ENCODE measurements at places on chromosomes 2 and 18.

DNA sequence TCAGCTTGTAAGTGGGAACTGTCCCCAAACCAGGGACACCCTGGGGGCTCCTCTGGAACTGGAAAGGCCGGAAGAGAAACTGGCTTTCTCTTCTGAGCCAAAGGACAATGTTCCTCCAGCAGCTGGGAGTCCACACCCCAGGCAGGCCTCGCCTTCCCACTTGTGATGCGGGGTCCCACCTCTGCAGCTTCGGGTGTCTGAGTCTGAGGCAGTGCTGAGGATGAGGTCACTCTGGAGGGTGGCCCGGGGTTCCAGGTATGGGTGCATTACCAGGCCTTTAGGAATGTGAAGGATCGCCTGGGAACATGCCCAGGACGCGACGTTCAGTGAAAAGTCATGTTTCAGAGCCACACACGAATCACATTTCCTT lies 18.2 kb upstream of the BOK start:
- no peak for DNase-seq

- DNase-seq, result no peak
Observed at GRCh38 chr2:159131267-159131913, 155.1 kb downstream of the WDSUB1 start.

GRCh38 chr18:74790451-74790850 lies 192.8 kb downstream of the ZNF407 start:
- DNase-seq, result no peak

DNA sequence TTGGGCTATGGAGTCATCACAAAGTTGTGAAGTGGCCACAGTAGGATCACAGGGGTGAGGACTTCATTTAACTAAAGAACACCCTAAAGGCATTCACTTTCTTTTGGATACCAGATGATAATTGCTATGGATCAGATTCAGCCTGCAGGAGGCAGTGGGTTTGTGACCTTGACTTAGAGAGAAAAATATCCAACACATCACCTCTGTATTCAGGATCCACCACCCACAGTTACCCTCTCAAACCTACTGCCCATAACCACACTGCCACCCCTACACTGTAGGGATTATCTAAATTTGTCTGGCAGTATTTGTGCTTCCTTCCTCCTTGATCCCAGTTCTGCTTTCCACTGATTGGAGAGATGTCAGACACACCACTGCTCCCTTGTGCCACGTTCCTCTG lies 269.4 kb downstream of the MYCN start:
- no peak for DNase-seq

DNA sequence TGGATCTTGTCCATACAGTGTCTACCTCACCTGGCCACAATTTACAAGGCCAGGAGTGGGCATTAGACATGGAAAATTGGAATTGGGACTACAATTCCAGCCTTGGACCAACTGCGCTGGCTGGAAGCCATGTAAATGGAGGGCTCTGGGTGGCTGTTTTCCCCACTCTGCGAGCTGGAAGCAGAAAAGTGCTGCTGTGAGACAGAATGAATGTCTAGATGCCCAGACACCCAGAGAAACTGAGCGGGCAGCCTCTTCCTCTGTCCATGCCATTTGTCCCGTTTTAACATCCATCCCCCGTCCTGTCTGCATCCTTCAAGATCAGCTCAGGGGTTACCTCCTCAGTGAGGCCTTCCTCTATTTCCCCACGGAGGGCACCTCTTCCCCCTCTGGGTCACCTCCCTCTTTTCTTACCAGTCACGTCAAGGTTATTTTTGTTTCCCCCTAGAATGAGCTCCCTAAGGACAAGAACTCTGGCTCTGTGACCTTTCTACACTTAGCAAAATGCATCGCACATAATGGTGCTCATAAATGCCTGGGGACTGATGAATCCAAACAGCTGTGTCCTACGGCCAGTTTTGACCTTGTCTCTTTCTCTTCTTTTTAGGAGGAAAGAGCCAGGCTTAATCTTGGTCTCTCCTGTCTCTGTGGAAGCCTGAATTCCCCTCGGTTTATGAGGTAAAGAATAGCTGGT lies 41.2 kb downstream of the MCFD2 start:
- DNase-seq, result no peak

DNA sequence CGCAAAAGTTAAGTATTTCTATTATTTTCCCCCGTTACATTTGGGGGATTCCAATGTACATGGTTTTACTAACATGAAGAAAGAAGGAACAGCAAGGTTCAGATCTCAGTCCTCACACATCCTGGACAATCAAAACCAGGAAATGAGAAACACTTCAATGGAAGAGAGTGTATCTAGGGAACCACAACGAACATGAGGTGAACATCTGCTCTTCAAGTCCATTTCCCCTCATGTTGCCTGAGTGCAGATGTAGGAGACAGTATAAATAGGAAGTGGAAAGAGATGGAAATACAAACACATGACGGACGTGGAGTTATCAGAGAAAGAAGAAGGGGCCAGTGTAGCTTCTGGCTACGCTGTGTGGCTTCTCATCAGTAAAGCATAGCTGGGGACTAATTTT lies 52.6 kb downstream of the CHN1 start:
- DNase-seq, result peak; percentile 93

- DNase-seq, result no peak
Observed at GRCh38 chr2:39069890-39070465, 50.9 kb downstream of the SOS1 start.

DNA sequence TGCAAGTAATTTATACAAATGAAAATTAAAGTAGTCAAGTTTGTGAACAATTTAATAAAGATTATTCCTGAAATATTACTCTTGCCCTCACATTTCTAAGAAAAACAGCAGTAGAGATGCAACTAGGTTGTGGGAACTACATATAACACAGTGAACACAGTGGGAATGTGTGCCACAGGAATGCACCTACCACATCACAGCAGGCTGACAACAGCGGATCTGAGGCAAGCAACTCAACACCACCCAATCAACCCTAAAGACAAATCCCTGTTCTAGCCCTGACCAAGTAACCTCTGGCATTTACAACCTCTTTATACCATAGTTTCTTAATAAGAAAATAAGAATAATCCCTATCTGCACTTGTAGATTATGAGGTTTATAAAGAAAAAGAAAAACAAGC lies 23.4 kb downstream of the MBOAT2 start:
- DNase-seq, result no peak

- no peak for DNase-seq
Observed at GRCh38 chr2:108993095-108993937, 4.3 kb upstream of the EDAR start.

GRCh38 chr2:240572141-240573031 lies 4.1 kb downstream of the RNPEPL1 start:
- no peak for DNase-seq

DNA sequence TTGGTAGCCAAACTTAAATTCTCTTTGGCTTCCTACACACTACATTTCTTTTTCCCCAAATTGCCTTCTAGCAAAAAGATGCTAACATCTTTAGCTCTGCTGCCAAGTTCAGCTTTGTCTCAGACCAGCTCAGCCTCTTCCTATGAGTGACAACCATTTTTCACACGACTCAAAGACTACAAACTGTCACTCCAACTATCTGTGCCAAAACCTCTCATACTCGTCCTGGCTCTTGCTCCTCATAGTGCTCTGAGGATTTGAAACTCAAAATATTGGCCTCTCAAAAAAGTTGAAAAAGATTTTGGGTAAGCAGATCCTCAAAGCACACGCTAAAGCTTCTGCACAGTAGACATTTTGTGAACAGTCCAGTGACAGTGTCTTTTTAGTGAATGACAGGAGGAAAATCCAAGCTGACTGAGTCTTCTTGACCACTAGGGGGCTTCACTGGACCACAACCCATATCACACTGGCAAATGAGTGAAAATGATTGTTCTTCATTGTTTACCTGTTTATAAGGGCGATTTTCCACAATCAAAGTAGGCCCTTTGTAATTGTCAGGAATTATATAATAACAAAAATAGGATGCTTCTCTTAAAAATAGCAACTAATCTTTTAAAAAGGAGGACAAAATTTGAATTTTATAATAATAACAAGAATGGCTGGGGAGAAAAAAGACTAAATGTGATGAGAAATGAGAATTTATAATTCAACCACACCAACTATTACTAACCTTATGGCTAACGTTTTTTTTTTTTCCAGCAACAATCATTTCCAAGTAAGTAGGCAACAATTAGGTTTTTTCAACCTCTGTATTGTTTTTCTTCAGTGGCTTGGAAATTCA lies 85.5 kb upstream of the PGAP1 start:
- no peak for DNase-seq

DNA sequence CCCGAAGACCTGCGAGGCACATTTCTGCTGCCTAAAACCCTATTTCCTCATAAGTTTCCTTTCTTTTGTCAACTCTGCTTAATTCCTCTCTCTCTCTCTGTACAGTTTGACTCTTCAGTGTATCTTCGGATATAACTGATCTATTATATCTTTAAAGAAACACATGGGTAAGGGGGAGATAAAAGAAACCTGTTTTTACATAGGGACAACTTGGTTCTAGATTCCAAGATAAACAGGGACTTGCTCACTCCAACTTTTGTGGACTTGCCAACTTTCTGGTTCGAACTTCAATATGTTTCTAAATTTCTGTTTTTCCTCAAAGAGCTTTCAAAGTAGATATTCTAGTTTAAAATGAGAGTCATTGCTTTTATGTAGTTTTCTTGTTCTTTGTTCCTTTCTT lies 182.7 kb upstream of the EPC2 start:
- no peak for DNase-seq

- DNase-seq, result no peak
Observed at GRCh38 chr2:126431136-126431535, 224.8 kb upstream of the GYPC start.

DNA sequence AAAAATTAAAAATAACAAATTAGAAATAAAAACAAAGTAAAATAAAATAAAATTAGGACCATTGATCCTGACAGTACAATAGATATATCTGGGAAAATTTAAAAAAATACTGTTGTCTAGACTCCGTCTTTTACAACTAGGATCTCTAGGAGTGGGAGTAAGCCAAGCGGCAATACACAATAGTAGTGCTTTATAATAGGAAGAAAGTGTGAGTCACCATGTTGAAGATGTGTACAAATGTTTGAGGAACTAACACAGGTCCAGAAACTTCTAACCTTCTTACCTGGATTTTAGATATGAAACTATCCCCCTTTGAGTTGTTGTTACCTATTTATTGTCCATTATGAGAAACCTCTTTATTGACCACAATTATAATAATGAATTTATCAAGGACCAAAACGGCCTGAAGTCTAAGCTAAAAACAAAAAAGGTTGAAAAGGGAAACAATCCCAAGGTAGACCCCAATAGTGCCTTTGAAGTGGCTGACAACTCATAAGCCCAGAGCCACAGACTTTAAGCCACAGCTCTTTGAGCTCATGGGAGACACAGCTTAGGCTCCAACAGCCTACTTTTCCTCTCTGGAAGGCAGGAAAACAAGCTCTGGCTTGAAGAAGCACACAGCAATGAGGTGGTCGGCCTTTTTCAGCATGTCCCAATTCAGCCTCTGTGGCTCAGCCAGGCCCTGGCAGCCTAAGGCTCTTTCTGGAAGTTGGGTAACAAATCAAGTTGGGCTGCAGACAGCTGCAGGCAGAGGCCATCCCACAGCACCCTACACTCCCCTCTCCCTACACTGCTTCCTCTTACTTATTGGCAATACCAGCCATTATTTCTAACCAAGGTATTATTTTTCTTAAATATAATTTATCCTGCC lies 62.9 kb downstream of the AQP4 start:
- DNase-seq, result no peak

GRCh38 chr2:231161877-231162329 lies 36.5 kb upstream of the ARMC9 start:
- DNase-seq, result no peak

GRCh38 chr18:48992133-48992532 lies 41.4 kb upstream of the SMAD7 start:
- no peak for DNase-seq

- no peak for DNase-seq
Observed at GRCh38 chr2:185201063-185201462, 537.5 kb upstream of the FSIP2 start.

DNA sequence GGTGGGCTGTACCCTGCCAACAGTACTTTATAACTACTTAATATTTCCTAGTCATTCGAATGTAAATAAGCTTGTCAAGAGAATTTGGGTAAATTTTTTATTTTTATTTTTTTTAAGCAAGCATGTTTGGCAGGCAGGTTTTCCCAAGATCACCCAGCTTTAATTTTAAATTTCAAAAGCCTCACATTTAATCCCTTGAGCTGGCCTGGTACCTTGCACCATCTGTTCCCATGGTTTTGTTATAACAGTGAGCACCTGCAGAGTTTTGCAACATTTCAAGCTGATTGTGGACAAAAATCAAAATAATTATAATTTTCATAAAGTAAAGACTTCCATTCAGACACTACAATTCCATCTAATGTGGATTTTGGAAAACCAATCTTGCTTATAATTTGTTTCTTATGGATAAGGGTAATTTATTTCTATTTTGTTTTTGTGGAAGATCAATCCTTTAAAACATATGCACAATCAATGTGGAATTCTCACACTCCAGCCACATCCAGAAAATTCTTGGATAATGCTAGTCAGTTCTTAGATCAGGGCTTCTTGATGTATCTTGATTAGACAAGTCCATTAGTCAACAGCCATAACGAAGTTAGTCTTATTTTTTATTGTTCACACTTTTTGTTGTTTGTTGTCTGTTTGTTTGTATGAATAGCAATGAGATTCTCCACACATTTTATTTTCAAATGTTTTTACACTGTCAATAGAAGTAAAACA lies 689.3 kb downstream of the NR4A2 start:
- DNase-seq, result no peak

DNA sequence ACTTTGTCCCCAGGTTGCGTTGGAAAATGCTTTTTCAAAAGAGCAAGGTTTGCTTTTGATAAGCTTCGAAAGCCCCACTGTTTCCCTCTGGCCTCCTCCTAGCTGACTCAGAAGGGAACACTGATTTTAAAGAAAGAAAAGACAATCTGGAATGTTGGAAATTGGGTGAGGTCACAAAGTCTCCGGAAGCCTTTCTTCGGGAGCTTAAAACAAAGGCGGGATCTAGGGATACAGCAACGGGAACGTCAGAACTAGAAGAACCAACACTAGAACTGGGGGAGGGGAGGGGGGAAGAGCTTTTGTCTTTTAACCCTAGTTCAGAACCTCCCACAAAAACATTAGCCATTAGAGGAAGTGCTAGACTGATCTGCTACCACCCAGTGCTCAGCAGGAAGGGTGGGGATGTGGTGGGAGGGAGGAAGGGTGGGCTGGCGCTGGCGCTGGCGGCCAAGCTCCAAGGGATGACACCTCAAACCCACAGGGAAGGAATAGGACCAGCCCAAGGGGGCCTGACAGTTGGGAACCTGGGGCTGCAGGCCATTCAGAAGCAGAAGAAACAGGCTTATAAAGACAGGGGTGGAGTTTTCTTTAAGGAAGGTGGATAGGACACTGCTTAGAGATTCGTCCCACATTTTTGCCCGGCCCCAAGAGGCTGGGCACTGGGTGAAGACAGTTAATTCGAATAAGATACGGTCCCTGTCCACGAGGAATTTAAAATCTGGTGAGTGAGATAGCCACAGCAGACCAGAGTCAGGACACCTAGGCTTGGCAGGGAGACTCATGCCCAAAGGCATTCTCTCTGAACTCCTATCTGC lies 1.7 kb downstream of the TMSB10 start:
- no peak for DNase-seq

DNA sequence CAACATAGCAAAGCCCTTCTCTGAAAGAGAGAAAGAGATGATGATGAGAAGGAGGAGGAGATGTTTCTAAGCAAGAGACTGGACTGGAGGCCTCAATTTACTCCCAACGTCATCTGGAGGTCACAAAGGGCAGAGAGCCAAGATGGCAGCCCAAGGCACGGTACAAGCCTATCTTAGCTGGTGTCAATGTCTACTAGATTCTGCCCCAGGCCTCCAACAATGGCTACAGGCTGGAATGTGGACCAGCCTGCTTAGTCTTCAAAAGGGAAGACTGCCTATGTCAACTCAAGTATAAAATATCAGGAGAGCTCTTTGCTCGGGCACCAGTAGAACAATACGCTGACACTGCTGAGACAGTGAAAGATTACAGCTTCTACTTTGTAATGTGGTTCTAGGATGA lies 6.7 kb upstream of the SLC4A5 start:
- no peak for DNase-seq

Measured in NCI-H510A (cell line).